ENCODE measurements at places on chromosomes 4 and X. TPM values are rescaled to one million over a fixed set of nuclear protein-coding genes. Genes with fewer than 3 reads are reported as not detected.

Gene GABRG1
- not detected for total RNA-seq

Gene ADH7
- total RNA-seq = not detected

Gene DDIT4L
- total RNA-seq = 8.1 TPM

Gene PNMA6A
- 0.54 TPM for total RNA-seq

Gene LIN54
- 27.3 TPM for total RNA-seq

Gene VSIG4
- total RNA-seq = not detected

Gene SERTM2
- total RNA-seq = not detected

Gene KIF4A
- 10.4 TPM for total RNA-seq

Gene BEND4
- 0.11 TPM for total RNA-seq

Gene TREX2
- total RNA-seq = 1.3 TPM

Gene MTNR1A
- 0.32 TPM for total RNA-seq

Gene MMRN1
- total RNA-seq = 0.13 TPM

Gene UNC5C
- total RNA-seq = 2.5 TPM

Gene SSX4B
- total RNA-seq = not detected

Gene CXCL11
- not detected for total RNA-seq

Gene CCDC158
- total RNA-seq = 6.9 TPM

Gene CT55
- not detected for total RNA-seq

Gene CFAP99
- total RNA-seq = under 0.01 TPM

Gene MAGT1
- total RNA-seq = 110 TPM

Gene AFP
- total RNA-seq = 0.22 TPM

Gene ASMT
- total RNA-seq = not detected

Gene THOC2
- 93.8 TPM for total RNA-seq

Gene LONRF3
- 0.86 TPM for total RNA-seq

Gene KDR
- 0.43 TPM for total RNA-seq

Gene LRRC66
- total RNA-seq = 1.4 TPM

Gene NAA11
- total RNA-seq = not detected

Gene SCRG1
- 44.9 TPM for total RNA-seq

Gene FGFR3
- 1.4 TPM for total RNA-seq

Gene RBM46
- under 0.01 TPM for total RNA-seq

Gene XAGE1A
- not detected for total RNA-seq

Gene OPRPN
- not detected for total RNA-seq

Gene VGLL1
- not detected for total RNA-seq

Gene HDX
- total RNA-seq = 8.0 TPM

Gene RAI2
- total RNA-seq = 3.1 TPM

Gene NR3C2
- total RNA-seq = 1.8 TPM

Gene HSFX2
- total RNA-seq = 0.22 TPM

Gene MXRA5
- 135 TPM for total RNA-seq

Gene PDZD11
- 63.0 TPM for total RNA-seq

Gene PLA2G12A
- 16.1 TPM for total RNA-seq

Gene HTN3
- total RNA-seq = not detected

Gene LRCH2
- 2.0 TPM for total RNA-seq

Gene PDE6B
- total RNA-seq = 0.43 TPM

Gene ZMAT1
- total RNA-seq = 1.4 TPM

Gene STOX2
- 2.6 TPM for total RNA-seq

Gene CXCL5
- 0.32 TPM for total RNA-seq

Gene DCLK2
- 11.8 TPM for total RNA-seq

Gene POU3F4
- total RNA-seq = not detected

Gene GLUD2
- total RNA-seq = 2.3 TPM

Gene GAGE12J
- total RNA-seq = not detected

Gene P2RY8
- total RNA-seq = not detected

Gene SOX3
- not detected for total RNA-seq

Gene FSTL5
- not detected for total RNA-seq

Gene CACNA1F
- total RNA-seq = not detected

Gene SOWAHB
- not detected for total RNA-seq

Gene ZFP92
- 0.13 TPM for total RNA-seq

All from articular chondrocyte of knee joint (primary cell).